ENCODE measurements at places on chromosomes 1 and 21.

DNA sequence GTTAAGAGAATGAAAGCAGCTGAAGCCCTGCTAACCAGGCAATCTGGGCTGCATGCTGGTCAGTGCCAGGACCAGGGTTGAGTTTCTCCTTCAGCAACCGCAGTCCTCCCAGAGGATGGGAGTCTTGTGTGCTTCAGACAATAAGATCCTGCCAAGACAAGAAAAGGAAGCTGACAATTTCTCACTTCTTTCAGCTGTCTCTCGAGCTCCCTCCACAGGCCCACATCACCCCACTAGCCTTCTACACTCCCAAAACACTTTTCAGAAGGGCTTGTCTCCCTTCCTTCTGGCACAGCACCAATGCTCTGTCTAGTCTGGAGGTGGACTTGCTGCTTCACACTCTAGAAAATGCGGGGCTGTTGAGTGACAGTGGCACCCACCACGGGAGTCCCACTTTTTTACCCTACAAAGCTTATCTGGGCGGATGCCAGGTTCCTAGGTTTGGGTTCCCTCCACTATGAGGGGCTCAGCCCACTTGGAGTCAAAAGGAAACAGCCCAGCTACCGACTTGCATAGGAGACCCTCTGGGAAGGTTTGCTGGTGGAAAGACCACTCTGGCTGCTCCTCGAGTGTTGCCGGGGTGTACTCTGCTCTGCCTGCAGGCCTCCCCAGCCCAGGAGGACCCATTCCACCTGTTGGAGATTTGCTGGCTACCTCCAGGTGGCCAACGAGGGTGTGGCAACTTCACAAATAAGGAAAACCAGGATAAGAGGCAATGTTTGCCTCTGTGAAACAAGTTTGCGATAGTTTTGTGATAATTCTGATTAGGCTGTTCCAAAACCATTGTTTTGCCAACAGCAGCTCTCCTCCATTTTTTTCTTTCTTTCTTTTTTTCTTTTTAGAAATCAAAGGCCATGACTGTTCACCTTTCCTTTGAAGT, 68.9 kb downstream of the TENT5C start:
- DNase-seq: no peak

- DNase-seq: no peak
These were observed 444 bp upstream of the AGO1 start for GRCh38 chr1:35882586-35882944.

GRCh38 chr1:150151291-150152181, 1.8 kb downstream of the PLEKHO1 start:
- peak; percentile 27 for DNase-seq

GRCh38 chr1:235134171-235134570, 5.5 kb upstream of the TOMM20 start:
- no peak for DNase-seq

DNA sequence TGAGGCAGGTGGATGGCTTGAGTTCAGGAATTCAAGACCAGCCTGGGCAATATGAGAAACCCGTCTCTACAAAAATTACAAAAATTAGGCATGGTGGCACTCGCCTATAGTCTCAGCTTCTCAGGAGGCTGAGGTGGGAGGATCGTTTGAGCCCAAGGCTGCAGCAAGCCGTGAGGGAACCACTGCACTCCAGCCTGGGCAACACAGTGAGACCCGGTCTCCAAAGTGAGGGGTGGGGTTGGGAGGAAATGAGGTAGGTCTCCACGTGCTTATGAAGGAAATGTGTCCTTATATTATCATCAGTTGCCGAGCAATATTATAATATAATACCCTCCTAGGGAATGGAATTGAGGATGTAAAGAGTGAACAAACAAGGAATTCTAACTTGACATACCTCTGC, 2.7 kb downstream of the TMEM50B start:
- no peak for DNase-seq

DNA sequence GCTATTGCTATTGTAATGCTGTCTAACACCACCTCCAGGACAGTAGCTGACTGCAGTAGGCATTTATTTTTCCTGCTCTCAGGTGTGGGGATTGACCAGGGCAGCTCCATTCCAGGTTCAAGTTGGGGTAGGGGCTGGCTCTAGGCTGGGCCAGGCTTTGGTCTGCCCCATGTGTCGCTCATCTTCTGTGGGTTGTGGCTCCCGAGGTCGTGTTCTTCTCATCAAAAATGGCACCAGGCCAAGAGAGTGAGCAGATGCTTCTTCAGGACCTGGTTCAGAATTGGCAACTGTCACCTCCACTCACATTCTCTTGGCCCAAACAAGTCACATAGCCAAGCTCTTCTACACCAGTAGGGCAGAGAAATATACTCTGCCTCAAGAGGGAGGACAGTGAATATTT, 133.7 kb downstream of the PTPRU start:
- DNase-seq: no peak

GRCh38 chr1:76835203-76835602, 32.1 kb upstream of the ST6GALNAC5 start:
- DNase-seq: peak; percentile 15

- DNase-seq: no peak
These were observed 365.8 kb downstream of the VAV3 start for GRCh38 chr1:107599220-107599619.

DNA sequence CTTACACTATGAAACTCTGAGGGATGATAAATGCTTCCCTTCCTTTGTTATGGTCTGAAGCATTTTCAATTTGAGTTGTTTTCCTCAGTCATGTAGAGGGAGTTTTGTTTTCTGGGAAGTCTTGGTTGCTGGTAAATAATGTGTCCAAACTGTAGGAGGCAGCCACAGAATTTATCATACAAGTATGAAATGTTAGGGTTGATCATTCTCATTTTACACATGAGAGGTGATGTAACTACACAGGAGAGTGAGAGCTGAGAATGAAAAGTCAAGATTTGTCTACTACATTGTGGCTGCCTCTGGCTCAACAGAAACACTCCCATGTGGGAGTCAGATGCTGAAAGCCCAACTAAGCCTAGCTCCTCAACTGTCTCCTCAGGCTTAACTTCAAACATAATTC, 182.5 kb upstream of the SGIP1 start:
- DNase-seq: no peak

GRCh38 chr1:53576381-53576801, 117.2 kb downstream of the DMRTB1 start:
- DNase-seq: no peak

DNA sequence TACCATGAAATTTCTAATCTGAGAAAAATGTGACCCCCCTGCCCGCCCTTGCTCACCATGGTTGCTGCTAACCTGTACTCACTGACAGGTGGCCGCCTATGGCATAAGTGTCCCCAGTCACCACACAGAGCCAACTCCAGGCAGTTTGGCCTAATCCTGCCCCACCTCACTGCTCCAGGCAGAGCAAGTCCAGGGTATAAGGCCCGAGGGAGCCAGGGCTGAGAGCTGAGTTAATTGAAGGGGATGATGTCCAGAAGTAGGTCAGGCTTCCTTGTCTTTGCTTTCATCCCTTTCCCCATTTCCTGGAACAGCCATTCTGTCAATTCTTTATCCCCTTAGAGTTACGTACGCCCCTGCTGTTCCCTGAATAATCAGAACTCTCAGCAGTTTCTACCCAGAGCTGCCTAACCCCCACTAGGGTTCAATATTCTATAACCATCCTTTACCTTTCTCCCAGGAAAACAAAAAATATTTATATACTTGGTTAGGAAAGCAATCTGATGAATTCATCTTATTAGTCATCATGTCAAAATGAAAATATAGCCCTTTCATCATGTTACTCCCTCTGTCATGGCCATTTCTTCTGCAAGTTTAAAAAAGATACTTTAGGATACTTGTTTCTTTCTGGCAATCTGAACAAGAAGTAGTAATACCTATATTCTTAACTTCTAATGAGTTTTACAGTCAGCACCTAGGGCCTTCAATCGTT, 29.4 kb upstream of the CD101 start:
- DNase-seq: peak; percentile 22

DNA sequence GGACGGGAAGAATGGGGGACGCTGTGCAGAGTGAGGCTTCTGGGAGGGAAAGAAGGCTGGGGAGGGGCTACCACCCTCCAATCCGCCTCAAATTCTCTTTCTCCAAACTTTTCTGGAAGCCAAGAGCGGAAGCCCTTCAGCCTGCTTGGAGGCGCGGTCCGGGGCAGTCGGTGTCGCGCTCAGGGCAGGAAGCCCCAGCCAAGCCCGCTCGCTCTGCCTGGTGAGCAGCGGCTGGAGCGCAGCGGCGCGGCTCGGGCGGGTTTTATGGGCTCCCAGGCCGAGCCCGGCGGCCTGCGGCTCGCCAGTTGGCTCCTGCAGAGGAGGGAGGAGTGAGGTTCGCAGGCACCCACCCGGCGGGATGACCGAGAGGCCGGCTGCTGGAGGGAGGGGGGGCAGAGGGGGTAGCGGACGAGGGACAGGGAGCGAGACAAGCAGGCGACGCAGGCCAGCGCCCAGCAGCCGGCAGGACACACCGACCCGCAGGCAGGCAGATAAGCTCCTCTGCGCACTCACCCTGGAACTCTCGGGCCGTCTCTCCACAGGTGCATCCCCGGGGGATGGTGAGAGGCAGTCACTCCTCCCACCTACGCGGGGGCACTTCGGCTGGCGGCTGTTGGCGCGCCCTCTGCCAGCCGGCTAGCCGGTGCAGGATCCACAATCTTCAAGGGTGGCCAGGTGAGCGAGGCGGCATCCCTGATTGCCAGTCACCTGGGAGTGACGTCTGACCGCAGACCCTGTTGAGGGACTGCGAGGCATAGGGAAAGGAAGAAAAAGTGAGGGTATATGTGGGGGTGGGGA, at the start of gene AVPR1B:
TSS of gene AVPR1B (minus strand) at position 238 of the 798 bp plus-strand sequence. CDS start 498 bp downstream, outside the sequence.
- peak; percentile 52 for DNase-seq

- DNase-seq: no peak
These were observed 131.6 kb downstream of the DISP1 start for GRCh38 chr1:222946436-222946835.

DNA sequence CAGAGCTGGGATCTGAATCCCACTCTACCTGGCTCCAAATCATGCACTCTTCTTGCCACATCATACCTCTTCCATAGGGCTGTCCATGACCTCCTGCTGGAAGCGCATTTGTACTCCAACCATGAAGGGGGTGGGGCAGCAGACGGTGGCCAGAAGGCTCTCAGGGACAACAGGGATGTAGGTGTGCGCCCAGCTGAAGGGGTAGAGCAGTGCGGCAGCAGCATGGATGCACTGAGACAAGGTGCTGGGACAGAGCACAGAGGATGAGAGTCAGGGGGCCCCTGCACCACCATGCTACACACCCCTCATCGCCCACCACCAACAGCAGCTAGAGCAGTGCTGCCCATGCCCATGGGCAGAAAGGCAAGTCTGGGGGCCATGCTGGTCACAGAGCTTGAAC, 8.4 kb downstream of the DENND2D start:
- no peak for DNase-seq

DNA sequence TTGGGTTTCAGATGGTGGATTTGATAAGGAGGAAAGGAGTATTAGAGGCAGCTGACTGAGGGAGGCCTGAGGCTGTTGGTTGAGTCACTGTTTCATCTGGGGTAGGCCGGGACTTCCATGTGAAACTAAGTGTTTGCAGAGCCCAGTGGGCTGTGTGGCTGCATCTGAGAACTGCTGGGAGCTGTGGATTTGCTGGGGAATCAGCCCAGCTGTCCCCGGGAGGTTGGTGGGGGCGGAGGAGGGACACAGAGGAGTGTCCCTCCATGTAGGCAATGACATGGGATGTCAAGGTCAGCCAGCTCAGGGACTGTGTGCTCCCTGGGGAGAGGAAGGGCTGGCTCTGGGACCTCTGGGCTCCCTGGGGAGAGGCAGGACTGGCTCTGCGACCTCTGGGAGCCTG, 36.4 kb downstream of the SLC2A7 start:
- DNase-seq: peak; percentile 57

- DNase-seq: peak; percentile 4
These were observed 50.8 kb downstream of the OLFM3 start for GRCh38 chr1:101945884-101946283.

DNA sequence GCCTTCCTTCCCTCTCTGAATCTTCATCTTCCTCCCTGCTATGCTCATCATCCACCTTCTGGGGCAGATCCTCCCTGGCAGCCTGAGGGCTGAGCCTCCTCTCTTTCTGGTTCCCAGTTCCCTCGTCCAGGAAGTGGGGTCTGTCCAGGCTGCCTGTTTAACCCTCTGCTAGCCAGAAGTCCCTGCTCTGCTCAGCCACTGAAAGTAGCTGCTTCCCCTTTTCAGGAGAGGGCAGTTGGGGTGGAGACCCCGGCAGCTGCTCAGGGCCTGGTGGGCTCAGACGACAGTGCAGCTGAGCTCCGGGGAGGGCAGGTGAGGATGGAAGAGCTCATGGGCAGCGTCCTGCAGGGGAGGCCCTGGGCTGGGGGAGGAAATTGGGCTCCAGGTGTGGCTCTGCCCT, 43.1 kb upstream of the ETV3 start:
- DNase-seq: no peak

DNA sequence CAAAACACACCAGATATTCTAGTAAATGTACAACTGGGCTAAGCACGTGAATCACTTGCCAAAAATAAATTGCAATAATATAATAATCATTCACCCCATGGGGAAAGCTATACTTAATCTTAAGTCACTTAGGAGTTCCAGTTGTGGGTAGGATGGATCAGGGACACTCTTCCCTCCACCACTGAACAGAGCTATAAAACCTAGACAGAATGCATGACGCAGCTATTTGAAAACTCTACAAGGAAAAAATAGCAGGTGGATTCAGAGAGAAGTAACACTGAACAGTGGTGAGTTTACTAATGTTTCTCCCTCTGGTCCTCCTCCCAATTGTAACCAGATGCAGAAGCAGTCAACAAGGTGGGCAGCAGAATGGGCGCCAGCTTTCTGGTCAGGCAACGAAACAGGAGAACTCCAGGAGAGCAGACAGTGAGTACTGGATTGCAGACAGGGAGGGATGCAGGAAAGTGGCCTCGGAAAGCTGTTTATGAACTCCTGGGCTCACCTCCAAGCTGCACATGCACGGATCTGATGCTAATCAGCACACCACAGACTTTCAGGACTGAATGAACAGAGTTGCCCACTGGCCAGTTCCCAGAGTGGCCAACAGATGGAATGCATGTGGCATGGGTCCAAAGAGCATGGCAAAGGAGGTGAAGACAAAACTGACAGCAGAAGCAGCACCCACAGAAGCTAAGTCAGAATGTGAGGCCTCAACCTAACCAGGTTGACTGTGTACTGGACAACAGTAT, 41.4 kb downstream of the TARBP1 start:
- DNase-seq: peak; percentile 18
